Small intestine (tissue), 16 donors: ENCODE measurements at places on chromosomes 3 and 15.
A peak's percentile ranks its signal among the peaks of the same experiment; 100 is the strongest.

DNA sequence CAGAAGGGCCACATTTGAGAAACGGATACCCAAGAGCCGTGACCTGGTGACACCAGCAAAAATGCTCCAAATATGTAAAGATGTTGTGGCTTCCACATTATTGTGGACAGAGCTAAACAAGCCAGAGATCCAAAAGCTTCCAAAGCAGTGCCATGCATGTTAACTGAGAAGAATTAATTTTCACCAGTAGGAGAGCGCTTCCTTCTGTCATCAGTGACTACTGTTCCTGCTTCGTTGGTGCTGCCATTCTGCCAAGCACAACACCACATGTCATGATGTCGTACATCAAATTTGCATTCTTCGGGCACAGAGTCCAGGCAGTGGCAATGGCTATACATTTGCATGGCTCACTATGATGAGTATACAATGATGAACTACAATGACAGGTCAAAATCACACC lies 19.1 kb upstream of the CHST2 start:
- DNase-seq = no peak

- DNase-seq = no peak
Measured at GRCh38 chr3:112093180-112093522, 7.0 kb downstream of the C3orf52 start.

- no peak for DNase-seq
Measured at GRCh38 chr3:13009132-13009945, 63.9 kb downstream of the IQSEC1 start.

- DNase-seq = peak; percentile 95
Measured at GRCh38 chr15:84883916-84884781, at the start of gene SLC28A1. SLC28A1 (plus strand) TSS chr15:84884662; CDS start chr15:84887761, 3,099 bp downstream.

- DNase-seq = no peak
Measured at GRCh38 chr15:45234562-45235235, 17.3 kb upstream of the SLC28A2 start.

DNA sequence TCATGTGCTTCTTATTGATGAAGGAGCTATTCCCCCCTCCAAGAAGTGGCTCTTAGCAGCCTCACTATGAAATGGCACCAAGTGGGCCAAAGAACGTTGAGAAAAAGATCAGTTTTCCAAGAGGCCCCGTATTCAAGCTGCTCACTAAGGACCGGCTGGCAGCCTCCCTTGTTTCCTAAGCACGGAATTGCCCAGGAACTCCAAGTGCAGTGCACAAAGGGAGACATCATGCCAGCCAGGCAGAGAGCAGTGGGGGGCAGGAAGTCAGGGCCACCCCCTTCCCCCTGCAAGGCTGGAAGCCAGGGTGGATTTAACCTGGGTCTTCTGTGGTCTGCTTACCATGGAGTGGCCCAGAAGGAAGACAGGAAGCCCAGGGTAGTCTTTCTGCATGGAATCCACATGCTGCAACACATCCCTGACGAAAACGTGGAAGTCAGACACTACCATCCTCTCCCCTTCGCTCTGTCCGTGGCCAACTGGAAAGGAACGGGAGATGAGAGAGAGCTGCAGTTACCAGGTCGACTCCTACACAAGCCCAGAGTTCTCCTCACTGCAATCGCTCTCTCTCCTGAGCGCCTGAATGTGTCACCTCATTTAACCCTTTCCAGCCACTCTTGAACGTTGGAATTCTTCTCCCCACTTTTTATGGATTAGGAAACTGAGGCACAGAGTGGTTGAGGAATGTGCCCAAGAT lies 49.5 kb downstream of the ABTB1 start:
- DNase-seq = no peak

- no peak for DNase-seq
Measured at GRCh38 chr3:143605233-143605950, 242.9 kb downstream of the SLC9A9 start.

GRCh38 chr15:71093054-71094024 lies 21.9 kb upstream of the THSD4 start:
- peak; percentile 75 for DNase-seq

DNA sequence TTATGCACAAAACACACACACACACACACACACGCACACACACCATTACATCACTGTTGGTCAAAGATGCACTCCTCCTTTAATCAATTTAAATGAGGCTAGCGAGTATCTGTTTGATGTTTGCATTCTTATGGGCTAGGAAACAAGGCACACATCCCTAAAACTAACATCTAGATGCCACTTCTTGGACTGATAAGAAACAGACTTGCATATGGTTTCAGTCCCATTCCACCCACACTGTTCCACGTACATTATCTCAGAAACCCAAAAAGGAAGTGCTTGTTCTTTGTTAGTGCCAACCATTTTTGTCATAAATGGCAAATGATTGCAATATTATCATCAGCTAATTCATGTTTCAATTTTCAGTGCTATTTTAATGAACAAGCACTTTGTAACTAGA lies 69.5 kb downstream of the CCR1 start:
- no peak for DNase-seq
